ENCODE measurements at places on chromosomes 5 and 9. TPM values are rescaled to one million over a fixed set of nuclear protein-coding genes. Genes with fewer than 3 reads are reported as not detected.

- no peak overlapping the region for H3K4me3 ChIP-seq
- H3K36me3 ChIP-seq: no peaks in the 10 kb centered on the region
- DNase-seq: no peak
Measured at GRCh38 chr9:79465156-79465555, 106.6 kb upstream of the TLE4 start.

DNA sequence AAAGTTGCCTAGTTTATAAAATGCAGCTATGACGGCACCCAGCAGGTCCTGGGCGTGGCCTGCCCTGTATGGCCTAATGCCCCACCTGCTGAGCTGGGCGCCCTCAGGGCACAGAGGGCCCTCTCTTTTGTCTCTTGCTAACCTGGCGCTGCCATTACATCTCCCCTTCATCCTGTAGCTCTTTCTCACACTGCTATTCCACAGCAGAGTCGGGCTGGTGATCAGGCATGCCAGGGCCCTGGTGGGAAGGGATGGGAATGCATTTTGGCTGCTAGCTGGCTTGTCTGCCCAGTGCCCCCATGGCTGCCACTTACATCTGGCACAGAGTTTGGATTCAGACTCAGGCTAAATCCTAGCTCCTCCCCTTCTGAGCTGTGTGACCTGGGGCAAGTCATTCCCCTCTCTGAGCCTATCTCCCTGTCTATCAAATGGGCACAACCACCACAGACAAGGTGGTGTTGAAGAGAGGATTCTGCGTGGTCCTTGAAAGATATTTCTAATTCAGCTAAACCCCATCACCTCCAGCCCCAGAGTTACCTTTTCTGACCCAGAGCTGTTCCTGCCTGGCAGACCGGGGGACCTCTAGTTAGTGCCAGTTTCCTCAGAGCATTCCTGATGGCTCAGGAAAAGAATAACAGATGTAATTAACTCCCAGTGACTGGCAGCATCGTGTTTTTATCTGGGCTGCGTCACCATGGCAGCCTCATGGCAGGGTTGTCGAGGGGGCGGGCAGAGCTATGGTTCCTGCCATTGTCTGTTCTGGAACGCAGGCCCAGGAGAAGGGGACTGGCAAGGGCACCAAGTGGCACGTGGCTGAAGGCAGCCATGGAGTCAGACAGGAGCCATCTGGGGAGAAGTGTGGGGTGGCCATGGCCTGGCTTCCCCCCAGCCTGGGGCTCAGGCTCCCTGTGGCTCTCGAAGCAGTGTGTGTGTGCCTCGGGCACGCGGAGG, 6.3 kb downstream of the PRR7 start:
- H3K4me3 ChIP-seq: no peak overlapping the region
- H3K36me3 ChIP-seq: no peaks in the 10 kb centered on the region
- DNase-seq: no peak
- H3K4me1 ChIP-seq: peaks cover 47% of the 10 kb centered on the region
- no peak overlapping the region for H3K27ac ChIP-seq

The IFNE gene
- not detected for total RNA-seq

DNA sequence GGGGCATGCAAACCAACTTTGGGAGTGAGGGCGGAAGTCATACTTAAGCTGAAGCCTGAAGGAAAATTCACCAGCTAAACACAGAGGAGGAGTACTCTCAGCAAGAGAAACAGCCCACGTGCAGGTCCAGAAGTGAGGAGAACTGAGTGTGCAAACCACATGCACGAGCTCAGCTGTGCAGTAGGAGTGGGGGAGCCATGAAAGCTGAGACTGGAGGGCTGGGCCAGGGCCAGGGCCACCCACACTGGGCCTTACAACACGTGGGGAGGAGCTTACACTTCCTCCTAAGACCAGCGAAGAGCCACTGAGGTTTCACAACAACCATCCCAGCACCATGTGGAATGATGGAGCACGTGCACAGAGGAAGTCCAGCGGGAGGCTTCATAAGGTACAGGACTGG, 9.3 kb upstream of the WWC1 start:
- H3K36me3 ChIP-seq: no peaks in the 10 kb centered on the region
- no peak for DNase-seq
- H3K4me3 ChIP-seq: no peak overlapping the region
- no peaks in the 10 kb centered on the region for H3K4me1 ChIP-seq

The FAM151B gene
- 3.2 TPM for total RNA-seq

- no peak for DNase-seq
- no peaks in the 10 kb centered on the region for H3K27me3 ChIP-seq
- H3K27ac ChIP-seq: no peak overlapping the region
- H3K4me3 ChIP-seq: no peak overlapping the region
Measured at GRCh38 chr5:117759849-117760499, 1185.4 kb upstream of the SEMA6A start.

Data from sigmoid colon (tissue), 7 donors.